Activated naive CD4-positive, alpha-beta T cell (primary cell): ENCODE measurements at places on chromosomes 2 and 18.

GRCh38 chr2:120949957-120950590, 214.4 kb downstream of the GLI2 start:
- DNase-seq = no peak

- no peak for DNase-seq
Observed at GRCh38 chr18:44119607-44120006, 561.1 kb upstream of the SETBP1 start.

- DNase-seq = no peak
Observed at GRCh38 chr2:170180031-170180566, 2.2 kb downstream of the MYO3B start.

- DNase-seq = no peak
Observed at GRCh38 chr2:150325656-150326314, 161.7 kb downstream of the RND3 start.

DNA sequence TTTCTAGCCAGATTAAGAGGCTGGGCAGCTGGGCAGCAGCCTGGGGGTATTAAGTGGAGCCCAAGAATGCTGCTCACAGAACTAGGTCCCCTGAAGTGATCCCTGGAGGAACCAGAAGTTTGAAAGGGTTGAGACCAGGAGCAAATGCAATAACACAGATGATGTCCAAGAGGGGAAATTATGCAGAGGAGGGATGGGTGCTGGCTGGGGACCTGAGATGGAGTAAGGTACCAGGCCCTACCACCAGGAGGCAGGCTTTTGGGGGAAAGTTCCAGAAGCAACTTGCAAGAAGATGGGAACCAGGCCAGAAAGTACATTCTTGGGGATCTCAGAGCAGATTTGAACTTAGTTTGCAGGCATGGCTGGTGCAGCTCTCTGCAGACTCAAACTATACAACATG, 175.1 kb downstream of the NCK2 start:
- no peak for DNase-seq

GRCh38 chr2:54522624-54523281, 66.6 kb downstream of the SPTBN1 start:
- no peak for DNase-seq

DNA sequence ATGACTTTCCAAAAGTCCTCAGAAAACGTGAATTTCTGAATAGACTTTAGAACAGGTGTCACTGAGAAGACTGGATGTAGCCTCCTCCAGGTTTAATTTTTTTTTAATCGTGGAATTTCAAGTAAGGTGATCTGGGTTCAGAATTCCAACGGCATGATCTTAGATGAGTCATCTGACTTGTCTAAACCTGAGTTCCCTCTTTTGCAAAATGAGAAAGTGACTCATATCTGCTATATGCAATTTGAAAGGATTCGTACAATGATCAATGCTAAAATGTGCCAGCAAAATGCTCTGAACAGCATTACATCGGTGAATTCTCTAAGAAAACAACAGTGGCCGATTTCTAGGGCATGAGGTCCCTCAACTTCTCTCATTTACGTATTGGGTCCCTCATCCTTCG, 69.1 kb upstream of the ZNF516 start:
- no peak for DNase-seq

DNA sequence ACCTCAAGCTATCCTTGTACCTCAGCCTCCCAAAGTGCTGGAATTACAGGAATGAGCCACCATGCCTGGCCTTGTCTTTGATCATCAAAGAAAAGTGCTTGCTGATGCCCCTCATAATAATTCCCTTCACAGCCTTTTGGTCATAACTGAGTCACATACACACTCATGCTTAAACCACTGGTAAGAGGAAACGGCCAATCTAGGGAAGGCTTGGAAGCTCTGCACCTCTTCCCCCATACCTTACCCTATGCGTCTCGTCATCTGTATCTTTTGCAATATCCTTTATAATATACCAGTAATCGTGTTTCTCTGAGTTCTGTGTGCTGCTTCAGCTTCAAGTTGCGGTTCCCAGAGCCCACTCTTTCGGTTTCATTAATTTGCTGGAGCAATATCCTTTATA, 4.8 kb upstream of the RNF138 start:
- no peak for DNase-seq

- no peak for DNase-seq
Observed at GRCh38 chr2:141329964-141330363, 800.9 kb downstream of the LRP1B start.

- no peak for DNase-seq
Observed at GRCh38 chr18:52598921-52599320, 258.9 kb downstream of the DCC start.

DNA sequence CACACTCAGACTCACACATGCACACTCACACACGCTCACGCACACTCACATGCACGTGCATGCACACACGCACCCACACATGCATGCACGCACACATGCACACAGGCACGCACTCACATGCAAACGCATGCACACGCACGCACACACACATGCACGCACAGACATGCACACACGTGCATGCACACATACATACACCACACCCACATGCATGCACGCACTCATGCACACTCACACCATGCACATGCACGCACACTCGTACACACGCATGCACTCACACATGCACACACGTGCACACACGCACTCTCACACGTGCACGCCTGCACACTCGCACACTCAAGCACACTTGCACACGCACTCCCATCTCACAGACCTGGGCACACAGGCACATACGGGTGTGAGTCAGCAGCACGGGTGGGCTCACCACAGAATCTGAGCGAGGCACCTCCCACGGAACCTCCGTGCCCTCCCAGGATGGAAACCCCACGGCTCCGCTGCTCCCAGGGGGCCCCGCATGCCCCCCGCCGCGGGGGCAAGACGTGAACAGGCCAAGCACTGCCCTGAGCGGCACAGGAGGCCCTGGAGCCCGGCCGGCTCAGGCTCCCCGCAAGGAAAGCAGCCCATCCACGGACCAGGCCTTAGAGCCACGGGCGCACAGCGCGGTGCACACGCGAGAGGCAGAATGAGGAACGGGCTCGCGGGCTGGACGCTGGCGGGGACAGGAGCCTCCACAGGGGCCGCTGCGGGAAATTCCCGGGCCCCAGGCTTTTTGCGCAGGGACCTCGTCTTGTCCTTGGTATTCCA, 8.4 kb upstream of the KCNG2 start:
- DNase-seq = no peak

GRCh38 chr2:46632349-46632748, 153.0 kb downstream of the TMEM247 start:
- no peak for DNase-seq

- DNase-seq = no peak
Observed at GRCh38 chr2:134170294-134170693, 83.6 kb upstream of the MGAT5 start.
